NCI-H82 (cell line): ENCODE measurements at places on chromosomes 6 and 20.
A peak's percentile ranks its signal among the peaks of the same experiment; 100 is the strongest.

GRCh38 chr6:285030-285771 lies 7.1 kb upstream of the DUSP22 start:
- DNase-seq = no peak

DNA sequence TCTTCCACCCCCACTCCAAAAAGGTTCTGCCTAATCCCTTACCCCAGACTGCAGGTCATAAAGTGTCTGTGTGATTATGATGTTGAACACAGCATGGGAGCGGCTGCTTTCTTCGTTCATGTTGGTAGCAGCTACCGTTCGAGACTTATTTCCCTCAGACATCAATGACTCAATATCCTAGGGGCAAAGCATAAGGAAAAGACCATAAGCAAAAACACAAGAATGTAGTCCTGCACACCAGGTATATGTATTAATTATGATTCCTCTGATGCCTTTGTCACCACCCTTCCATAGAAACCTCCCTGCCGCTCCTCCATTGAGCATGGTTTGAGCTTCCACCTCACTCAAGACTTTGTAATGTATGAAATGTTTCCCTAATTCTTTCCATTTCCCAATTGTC lies 137.2 kb downstream of the KIF13A start:
- DNase-seq = peak; percentile 41

DNA sequence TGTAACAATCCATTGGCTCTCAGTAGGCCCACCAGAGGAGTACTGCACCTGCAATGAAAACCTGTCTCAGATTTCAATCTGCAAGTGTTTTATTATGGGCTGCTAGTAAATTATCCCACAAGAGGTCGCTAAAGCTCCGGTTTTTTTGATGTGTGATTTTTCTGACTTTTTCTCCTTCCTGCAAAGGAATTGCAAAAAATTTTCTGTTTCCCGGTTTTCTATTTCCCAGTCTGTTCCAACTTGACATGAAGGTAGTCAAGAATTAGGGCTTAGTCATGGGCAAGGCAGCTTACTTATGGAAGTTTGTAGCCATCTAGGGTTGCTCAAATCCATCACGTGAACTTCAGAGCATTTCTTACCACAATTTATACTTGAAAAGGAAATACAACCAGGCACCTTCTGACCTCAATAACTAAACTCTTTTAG lies 38.5 kb upstream of the AHI1 start:
- peak; percentile 52 for DNase-seq

GRCh38 chr20:42650191-42650746 lies 539.4 kb downstream of the PTPRT start:
- DNase-seq = no peak

GRCh38 chr6:21958428-21958827 lies 338.4 kb downstream of the PRL start:
- DNase-seq = no peak

GRCh38 chr20:17473659-17474058 lies 57.5 kb downstream of the BFSP1 start:
- DNase-seq = no peak

GRCh38 chr6:25928562-25929324 lies 1.7 kb downstream of the SLC17A2 start:
- DNase-seq = no peak

GRCh38 chr6:23659125-23659524 lies 466.9 kb upstream of the NRSN1 start:
- peak; percentile 78 for DNase-seq

GRCh38 chr20:47950124-47950912 lies 165.0 kb upstream of the SULF2 start:
- DNase-seq = no peak

DNA sequence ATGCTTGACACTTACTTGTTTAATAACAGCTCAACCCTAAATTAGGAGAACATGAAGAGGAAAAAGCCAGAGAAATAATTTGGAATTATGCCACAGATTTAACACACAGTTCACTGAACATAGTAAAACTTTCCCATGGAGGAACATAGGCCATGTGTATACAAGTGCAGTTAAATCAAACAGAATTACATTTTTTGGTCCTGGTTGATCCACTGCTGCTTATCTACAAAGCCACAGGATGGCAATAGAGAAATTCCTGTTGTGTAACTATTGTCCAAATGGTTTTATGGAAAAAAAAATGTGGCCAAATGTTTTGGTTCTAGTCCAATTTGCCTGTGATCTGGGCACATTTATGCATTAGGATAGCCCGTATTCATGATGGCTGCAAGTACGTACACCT lies 136.8 kb downstream of the ALDH8A1 start:
- no peak for DNase-seq
